ENCODE measurements at places on chromosomes 5 and 9.

DNA sequence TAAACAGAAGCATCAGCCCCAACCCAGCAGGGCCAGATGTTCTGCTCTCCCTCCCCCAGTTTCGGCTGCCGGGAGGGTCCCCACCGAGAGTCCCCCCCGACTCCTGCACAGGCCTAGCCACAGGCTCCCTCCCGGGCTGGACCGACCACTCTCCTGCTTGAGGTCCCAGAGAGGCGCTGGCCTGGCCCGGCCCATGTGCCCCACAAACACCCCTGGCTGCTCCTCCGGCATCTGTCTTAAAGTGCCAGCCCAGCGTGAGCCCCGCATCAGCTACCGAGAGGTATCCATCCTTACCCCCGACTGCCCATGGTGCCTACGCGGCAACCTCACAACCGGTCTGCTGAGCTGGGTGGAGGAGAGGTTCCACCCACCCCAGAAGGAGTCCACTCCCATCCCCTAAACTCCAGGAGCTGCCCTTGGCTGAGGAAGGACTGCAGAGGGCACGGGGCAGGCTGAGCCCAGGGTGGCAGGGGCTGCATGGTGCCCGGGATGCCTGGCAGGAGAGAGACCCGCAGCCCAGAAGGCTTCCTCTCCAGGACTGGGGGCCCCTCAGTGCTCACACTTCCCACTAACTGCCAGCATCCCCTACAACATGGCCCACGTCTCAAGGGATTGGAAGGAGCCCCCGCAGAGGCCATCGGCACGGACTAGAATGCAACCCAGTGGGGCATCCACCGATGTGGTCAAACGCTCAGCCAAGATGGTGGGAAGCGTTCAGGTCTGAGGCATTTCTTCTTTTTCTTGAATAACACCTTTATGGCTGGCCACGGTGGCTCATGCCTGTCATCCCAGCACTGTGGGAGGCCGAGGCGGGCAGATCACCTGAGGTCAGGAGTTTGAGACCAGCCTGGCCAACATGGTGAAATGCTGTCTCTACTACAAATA lies 15.6 kb upstream of the EGFL7 start:
- DNase-seq = no peak

- no peak for DNase-seq
Observed at GRCh38 chr5:64775291-64775690, 6.6 kb downstream of the CWC27 start.

GRCh38 chr5:168881427-168882149 lies 302.4 kb upstream of the PANK3 start:
- no peak for DNase-seq

- DNase-seq = no peak
Observed at GRCh38 chr9:77507212-77507961, 140.7 kb downstream of the GNA14 start.

DNA sequence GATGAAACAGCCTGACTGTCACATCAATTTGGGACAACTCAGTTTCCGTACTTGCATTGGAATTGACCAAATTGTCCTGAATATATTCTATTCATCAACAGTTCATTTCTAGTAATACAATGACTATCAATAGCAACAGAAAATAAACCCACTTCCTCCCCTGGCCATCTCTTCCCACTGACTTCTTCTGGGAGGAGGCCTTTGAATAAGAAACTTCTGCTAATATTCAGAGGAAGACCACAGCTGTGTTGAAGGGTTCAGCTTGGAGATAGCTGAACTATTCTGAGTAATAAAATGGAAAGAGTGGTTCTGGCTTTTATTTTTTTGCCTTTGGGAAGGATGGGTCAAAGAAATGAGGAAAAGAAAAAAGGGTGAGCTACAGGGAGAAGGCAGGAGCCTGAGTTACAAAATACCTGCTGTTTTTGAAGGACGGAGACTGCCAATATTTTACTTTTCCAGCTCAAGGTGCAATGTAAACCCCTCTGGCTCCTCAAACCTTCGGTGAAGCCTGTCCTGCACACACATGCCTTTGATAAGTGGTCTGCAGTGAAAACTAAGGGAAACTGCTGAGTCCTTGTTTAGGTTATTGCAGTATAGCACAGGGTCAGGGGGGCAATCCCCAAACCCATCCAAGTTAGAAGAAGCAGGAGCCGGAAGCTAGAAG lies 29.9 kb downstream of the FYB1 start:
- DNase-seq = no peak

GRCh38 chr9:91047993-91048607 lies 246.5 kb downstream of the SYK start:
- no peak for DNase-seq

GRCh38 chr9:112198646-112199045 lies 23.5 kb upstream of the SUSD1 start:
- no peak for DNase-seq

DNA sequence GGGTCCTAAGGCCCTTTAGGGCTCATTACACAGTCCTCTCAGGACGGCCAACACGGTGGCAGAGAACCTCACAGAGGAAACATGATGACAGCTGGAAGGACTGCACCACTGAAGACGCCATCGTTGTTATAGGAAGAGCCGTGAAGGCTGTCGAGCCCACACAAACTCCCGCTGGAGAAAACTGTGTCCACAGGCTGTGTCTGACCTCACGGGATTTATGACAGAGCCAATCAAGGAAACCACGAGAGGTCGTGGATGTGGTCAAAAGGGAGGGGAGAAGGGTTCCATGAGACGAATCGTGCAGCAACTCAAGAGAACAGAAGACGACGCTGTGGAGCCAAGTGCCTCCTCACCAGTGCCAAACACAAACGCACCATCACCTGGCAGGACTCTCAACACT lies 12.2 kb downstream of the QSOX2 start:
- no peak for DNase-seq

- DNase-seq = no peak
Observed at GRCh38 chr9:90058182-90058763, 453.5 kb downstream of the GADD45G start.

DNA sequence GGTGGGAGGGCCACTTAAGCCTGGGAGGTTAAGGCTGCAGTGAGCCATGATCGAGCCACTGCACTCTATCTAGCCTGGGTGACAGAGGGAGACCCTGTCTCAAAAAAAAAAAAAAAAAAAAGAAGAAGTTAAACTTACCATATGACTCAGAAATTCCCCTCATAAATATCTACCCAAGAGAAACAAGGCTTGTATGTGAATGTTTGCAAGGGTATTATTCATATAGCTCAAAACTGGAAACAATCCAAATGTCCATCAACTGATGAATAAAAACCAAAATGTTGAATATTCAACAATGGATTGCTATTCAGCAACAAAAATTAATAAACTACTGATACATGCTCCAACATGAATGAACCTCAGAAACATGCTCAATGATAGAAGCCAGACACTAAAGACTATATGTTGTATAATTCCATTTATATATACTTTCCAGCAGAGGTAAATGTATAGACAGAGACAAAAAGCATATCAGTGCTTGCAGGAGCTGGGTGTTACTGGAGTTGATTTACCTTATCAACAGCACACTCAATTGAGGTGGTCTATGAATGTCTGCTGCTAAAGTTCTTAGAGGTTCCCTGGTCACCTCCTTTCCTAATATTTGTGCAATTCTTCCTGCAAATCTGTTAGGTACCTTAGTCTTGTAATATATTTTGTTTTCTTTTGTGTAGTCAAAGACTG lies 5.3 kb upstream of the SREK1 start:
- no peak for DNase-seq

DNA sequence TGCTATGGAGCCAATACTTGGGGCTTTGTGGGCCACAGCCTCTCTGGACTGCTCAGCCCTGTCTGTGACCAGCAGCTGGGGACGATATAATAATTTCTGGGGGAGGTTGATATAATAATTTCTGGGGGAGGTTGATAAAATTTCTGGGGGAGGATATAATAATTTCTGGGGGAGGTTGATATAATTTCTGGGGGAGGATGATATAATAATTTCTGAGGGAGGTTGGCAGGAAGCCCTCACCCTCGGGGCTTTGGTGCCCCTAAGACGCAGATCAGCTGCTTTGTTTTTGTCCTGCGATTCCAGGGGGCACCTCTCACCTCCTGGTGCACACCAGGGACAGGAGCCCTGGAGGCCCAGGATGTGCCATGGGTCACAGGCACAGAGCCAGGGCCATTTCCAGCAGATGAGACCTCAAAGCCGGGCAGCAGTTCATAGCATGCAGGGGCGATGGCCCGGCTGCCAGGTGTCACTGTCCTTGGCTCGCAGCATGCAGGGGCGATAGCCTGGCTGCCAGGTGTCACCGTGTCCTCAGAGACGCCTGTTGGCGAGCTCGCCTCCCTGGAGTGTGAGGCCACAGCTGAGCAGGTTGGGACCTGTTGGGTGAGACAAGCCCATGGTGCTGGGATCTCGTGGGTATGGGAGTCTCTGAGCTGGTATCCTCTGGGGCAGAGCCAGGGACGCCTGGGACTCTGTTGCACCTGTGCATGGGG lies 3.8 kb upstream of the TOR4A start:
- DNase-seq = peak; percentile 70

GRCh38 chr5:150402229-150402773 lies 10.4 kb downstream of the CD74 start:
- no peak for DNase-seq

DNA sequence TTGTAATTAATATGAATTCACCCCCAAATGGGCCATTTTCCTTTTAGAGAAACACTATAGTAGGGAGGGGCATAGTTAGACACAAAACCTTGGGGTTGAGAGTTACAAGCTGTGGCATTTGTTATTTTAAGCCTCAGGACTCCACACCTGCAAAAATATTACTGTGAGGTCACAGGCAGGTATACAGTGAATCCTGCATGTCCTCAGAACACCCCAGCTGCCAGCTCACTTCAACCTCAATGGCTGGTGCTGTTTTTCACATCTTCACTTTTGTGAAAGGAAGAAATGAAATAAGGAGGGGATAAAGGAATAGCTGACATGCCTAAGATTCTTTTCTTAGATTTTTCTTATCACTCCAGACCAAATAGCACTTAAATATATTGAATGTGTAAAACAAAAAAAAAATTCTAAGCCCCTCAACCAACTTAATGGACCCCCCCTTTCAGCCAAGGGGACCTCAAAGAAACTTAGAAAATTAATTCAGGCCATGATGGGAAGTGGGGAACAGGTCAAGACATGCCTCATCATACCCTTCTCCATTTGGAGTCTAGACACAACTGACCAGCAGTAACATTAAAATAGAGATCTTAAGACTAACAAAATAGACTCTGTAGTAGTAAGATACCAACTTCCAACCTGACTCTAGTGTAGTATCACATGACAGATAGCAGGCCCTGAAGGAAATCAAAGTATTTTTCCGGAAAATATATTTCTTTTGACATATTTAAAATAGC lies 9.2 kb downstream of the C9orf85 start:
- no peak for DNase-seq

DNA sequence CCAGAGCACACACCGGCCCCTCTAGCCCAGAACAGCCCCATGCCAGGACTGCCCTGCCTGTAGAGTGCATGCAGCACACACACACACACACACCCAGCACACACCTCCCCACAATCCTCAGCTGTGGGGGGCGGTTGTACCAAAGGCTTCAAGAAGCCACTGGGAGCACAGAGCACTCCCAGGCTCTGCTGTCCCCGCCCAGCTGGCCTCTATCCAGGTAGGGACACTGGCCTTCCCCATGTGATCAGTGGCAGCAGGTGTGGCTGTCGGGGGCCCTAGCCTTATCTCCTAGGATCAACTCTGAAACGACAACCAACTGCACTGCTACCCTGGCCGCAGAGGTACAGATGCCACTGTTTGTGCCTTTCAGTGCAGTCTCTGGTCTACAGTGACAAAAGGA lies 2.0 kb downstream of the ANAPC2 start:
- peak; percentile 63 for DNase-seq

GRCh38 chr5:172076761-172077244 lies 70.4 kb upstream of the FBXW11 start:
- DNase-seq = no peak

GRCh38 chr9:126578029-126578428 lies 35.7 kb upstream of the LMX1B start:
- DNase-seq = no peak

DNA sequence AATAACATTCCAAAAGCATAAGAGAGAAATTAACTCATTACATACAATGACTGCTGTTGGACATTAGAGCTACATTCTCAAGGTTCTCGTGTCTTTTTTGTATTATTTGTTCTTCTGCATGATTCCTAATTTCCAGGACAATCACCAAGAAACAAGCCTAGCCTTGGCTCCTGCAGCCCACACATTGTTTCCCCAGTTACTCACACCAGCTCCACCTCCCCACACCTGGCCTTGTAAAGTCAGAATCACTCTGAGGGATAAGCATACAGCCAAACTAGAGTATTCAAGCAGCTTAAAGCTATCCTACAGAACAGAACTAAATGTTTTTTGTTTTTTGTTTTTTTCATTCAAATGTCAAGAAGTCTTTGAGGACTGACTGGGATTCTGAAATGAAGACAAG lies 189.2 kb downstream of the HINT1 start:
- no peak for DNase-seq

GRCh38 chr5:11596185-11596584 lies 308.1 kb downstream of the CTNND2 start:
- no peak for DNase-seq

DNA sequence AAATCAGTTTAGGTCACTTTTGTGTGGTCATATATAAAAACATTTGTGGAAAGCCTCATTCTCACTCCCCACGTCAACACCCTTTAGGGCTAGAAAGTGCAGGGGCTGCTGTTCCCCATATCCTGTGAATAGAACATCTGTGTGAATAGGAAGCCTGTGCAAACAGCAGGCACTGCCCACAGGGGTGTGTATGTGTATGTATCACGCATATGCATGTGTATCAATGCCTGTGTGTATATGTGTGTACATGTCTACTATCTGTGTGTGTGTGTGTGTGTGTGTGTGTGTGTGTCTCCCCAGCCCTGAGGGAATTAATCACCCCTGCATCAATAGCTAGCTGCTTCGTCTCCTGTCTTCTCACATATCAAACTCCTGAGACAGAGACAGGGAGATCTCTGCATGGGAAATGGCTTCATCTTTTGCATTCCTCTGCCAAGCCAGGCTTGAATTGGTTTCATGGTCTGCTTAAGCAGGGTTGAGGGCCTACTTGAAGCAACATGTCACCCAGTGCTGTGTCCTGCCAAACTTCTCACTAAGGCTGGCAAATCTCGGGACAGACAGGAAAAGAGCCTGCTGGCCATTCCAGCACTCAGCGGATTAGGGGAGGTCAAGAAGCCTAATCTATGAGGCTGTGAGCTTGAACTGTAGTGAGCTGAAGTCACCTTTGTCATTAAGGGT lies 265.8 kb downstream of the ADAMTSL1 start:
- DNase-seq = no peak

GRCh38 chr5:76701298-76701697 lies 14.6 kb upstream of the F2R start:
- no peak for DNase-seq

DNA sequence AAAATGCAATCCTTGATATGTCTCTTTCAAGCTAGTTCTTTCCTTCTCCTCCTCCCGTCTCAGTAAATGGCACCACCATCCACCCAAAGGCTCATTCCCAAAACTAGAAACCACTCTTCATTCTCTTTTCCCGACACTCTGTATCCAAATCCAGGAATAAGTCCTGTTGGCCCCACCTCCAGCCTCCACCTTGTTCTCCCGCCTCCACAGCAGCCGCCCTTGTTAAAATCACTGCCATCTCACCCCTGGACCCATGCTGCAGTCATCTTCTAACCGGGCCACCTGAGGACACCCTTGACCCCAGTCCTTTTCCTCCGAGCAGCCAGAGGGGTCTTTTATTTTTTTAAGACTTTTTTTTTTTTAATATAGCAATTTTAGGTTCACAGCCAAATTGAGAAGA lies 9.4 kb downstream of the PDZD2 start:
- DNase-seq = no peak
